ENCODE measurements at places on chromosomes 4 and X.

- no peak for DNase-seq
Measured at GRCh38 chrX:80648023-80648422, 161.7 kb downstream of the BRWD3 start.

- no peak for DNase-seq
Measured at GRCh38 chr4:65546882-65547416, 123.3 kb downstream of the EPHA5 start.

- DNase-seq, result no peak
Measured at GRCh38 chrX:29797156-29797555, 418.2 kb upstream of the MAGEB2 start.

- no peak for DNase-seq
Measured at GRCh38 chrX:3990569-3990968, 277.1 kb upstream of the PRKX start.

- DNase-seq, result no peak
Measured at GRCh38 chr4:36011381-36011780, 232.9 kb downstream of the ARAP2 start.

DNA sequence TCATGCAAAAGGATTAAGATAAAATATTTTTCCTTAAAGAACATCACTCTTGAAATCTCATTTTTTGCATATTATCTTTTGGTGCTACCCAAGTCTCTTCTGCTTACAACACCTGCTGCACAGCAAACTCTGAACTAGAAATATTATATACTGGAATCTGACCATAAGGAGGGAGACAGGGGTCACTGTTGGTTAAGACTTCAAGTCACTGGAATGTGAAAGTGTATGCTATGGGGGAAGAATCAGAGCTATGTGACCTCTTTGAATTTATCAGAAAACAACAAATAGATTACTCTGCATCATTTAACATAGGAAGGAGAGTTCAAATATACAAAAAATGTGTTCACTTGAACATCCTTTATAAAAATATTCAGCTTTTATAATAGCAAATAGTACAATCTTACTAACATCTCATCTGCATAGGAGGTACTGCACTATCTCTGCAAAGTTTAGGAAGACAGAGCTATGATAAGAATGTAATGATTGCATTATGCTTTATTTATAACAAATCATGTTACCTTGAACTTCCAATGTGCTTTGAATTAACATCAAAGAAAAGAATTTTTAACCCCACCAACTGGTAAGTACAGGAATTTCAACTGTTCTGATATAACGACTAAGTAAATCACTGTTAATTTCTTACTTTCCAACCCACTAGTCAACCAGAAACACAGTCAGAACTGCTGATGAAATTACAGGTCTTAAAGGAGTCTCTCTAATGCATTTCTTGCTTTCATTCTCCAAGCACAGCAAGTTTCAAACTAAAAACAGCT is 69.8 kb downstream of the ZNF827 start:
- no peak for DNase-seq

DNA sequence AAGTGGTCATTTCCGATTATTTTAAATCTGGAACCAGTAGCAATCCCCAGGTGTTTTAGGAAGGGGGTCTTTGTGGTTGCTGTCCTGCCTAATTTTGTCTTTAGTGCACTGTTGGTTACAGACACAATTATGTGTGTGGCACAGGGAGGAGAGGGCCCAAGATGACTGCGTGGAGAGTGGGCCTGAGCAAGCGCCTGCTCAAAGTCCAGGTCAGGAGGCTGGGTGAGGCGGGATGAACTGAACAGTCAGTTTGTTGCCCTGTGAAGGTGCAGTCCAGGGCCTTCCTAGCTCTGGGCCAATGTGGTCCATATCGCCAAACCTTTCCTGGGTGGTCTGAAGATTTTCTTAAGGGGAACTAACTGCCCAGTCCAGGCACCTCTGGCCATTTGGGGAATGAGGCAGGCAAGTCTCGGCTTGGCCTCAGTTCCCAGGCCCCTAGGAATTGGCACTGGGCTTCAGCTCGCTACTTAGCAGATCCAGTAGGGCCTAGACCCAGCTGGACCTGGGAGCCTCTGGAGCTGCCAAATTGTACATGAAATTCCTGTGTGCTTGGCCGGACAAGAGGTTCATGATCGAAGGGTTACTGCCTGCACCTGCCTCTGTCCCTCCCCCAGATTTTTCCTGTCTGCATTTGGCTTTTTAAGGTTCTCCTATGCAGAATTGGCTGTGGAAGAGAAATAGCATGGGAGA is 47.6 kb downstream of the ANAPC4 start:
- peak; percentile 79 for DNase-seq

- peak; percentile 83 for DNase-seq
Measured at GRCh38 chr4:170259631-170260153, 169.9 kb upstream of the AADAT start.

DNA sequence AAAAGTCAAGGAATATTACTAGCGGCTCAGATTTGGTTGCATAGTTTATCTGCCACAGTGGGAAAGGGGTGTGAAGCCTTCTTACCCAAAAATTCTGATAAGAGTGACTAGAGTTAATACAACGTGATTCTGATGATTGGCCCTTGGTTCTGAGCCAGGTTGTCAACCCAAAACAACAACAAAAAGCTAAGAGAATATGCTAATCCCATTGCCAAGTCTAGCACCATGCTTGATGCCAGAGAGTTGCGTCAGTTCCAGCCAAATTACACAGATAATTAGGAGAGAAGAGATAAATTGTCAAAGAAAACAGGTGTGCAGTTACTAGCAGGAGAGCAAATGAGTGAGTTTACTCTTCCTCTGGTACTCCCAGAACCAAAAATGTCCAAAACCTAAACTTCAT is 287.4 kb upstream of the AGA start:
- DNase-seq, result no peak

DNA sequence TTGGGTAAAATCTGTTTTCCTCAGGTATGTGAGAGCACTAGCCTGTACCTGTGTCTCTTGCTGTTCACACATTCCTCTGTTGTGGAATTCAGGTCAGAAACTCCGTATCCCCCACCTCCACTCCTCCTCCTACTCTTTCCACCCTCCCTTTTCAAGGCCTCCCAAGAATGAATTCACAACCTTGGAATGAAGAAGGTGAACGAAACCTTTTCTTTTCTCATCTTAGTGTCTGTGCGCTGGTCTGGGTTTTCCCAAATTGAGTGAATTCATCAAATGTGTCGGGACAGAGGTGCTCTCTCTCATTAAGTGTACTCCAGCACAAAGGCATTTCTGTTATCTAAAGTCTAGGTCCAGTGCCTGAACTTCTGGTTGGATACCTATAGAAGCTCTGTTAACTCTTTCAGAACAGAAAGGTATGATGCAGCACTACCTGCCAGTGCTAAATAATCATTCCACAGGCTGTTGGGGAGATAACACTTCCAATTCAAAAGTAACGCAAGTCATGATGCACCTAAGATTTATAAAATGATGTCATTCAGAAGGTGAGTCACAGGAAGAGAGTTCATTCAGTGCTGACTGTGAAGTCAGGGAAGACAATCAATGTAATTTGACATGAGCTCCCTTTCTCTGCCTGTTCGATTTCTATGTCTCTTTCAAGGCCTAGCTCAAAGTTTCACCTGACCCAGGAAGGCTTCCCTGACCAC is 41.9 kb downstream of the COL4A6 start:
- no peak for DNase-seq

- DNase-seq, result no peak
Measured at GRCh38 chrX:125953814-125954213, 212.3 kb downstream of the DCAF12L2 start.

DNA sequence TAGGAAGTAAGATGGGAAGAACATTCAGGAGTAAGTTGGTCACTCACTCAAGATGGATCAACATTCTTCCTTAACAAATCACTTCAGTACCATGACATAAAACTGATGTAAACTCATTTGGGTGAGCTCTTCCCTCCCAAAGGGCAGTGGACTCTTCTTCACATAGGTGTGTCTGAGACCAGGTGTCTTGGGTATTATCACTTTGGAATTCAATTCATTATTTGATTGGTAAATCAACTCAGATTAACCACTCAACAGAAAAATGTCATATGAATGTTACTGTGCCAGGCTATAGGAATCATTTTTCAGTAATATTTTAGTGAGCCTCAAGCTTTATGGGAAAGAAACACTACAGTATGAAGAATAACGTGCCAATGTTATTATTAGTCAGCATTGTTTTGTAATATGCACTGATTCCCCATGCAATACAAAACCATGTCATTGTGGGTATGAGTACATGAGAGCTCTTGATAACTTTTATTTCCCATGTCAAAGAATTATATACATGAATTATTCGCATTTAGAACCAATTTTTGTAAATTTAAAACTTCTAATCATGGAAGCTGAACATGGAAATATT is 58.6 kb upstream of the ETNPPL start:
- no peak for DNase-seq

DNA sequence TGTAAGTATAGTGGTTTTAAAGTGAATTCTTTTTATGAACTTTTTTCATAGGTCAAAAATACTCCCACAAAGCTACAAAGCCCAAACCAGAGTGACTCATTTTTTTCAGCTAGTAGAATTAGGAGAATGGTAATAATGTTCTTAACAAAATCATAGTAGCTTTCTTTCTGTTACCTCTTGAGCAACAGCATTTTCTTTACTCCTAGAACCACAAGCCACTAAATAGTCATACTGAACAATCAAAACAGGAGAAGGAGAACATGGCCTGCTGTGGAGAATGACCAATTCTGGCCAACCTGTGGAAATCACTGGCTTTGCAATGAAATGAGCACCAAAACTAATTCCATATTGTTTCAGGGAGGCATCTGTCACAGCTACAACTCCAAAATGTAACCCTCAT is 112.9 kb downstream of the AMMECR1 start:
- no peak for DNase-seq

GRCh38 chr4:140856621-140857062 is 100.5 kb upstream of the TBC1D9 start:
- no peak for DNase-seq

DNA sequence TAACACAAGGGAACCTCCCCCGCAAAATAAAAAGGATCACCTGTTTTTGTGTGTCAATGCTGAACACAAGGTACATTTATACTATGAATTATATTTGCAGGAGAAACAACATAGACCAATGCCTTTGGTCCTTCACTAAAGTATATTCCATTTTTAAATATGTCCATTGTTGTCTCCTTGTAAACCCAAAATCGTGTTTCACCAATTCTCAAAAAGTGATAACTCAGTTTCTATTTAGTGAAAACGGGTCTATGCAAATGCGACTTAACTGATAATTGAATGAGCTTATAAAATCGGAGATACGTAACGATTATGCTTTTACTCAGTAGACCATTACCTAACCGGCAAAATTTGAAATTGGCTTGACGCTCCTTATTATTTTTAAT is 2.1 kb downstream of the BRWD3 start:
- DNase-seq, result no peak

DNA sequence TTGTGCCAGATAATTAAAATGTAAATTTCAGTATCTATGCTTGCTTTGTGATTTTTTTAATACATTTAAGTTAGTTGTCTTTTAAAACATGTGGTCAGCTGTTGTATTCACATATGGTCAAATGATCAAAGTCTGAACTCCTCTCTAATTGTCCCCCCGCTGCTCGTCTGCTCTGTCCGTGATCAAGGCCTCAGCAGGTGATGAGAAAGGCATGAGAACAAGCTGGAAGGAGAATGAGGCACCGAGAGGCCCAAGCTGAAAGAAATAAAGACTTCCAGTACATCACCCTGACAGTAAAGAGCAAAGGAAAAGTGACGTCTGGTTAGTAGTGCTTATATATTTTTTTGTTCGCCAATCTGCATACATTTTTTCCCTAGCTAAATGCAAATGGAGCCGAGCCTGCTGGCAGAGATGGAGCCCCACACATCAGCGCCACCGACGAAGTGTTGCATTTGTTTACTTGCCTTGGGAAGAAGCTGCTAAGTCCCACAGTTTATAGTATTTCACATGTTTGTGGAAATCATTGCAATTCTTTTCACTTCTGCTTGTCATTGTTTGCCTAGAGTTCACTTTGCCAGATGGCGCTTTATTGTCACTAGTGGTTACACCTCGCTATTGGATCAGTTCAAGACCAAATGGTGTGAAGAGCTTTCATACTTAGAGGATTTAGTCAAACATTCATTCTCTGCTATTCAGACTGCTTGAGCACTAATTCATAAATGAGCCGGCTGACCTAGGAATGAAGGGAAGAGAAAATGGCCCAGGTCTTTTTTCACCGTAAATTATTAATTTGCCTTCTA is 181.5 kb downstream of the ZIC3 start:
- DNase-seq, result no peak

GRCh38 chrX:136819031-136819703 is 38.4 kb upstream of the ARHGEF6 start:
- no peak for DNase-seq

DNA sequence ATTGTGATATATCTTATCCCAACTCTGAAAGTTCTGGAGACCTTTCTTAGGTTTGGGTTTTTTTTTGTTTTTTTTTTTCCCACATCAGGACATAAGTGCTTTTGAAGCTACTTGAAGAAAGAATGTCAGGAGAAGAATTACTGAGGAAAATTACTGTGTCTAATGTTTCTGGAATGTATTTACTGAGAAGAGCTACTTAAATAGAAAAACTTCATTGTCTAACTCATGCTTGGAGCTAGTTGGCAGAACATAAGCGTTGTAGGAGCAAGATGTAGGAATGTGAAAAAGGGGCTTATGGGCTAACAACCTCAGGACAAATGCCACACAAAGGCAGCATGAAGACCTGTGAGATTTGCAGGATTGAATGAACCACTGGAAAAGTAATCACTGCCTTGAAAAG is 166.6 kb upstream of the GLRA2 start:
- DNase-seq, result no peak

GRCh38 chrX:15916704-15917084 is 62.1 kb upstream of the AP1S2 start:
- DNase-seq, result no peak

GRCh38 chr4:17323554-17324385 is 188.1 kb downstream of the QDPR start:
- no peak for DNase-seq

- DNase-seq, result no peak
Measured at GRCh38 chrX:8820910-8821527, 19.8 kb upstream of the FAM9A start.

DNA sequence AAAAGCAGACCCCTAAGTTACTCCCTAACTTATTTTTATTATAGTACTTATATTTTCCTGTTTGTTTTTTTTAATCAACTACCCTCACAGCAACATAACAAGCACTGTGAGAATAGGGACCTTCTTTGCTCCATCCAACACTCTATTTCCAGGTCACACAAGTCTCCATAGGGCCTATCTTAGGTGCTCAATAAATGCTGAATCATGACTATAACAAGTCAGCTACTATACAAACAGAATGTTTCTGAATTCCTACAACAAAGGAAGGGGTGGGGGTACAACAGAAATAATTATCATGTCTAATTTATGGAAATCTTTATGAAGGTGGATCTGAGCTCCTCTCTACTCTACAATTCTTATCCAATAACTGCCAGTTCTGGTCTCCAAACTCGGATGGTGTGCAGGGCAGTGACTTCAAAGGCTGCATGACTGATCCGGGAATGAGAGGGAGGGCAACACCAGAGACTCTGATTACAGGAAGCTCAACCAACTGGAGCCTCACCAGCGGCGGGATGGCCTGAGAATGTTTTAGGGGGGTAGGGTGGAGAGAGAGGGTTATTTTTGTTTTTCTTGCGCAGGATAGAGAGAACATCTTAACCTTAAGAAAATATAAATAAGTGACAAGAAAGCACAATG is 71.1 kb downstream of the HADH start:
- no peak for DNase-seq

GRCh38 chrX:130245441-130245840 is 23.3 kb downstream of the ZNF280C start:
- no peak for DNase-seq

- no peak for DNase-seq
Measured at GRCh38 chr4:38787693-38788092, 4.9 kb upstream of the TLR10 start.
